8988T (cell line): ENCODE measurements at places on chromosomes 13 and 19.

GRCh38 chr13:107216046-107216755 lies 648.3 kb upstream of the ARGLU1 start:
- DNase-seq = no peak

DNA sequence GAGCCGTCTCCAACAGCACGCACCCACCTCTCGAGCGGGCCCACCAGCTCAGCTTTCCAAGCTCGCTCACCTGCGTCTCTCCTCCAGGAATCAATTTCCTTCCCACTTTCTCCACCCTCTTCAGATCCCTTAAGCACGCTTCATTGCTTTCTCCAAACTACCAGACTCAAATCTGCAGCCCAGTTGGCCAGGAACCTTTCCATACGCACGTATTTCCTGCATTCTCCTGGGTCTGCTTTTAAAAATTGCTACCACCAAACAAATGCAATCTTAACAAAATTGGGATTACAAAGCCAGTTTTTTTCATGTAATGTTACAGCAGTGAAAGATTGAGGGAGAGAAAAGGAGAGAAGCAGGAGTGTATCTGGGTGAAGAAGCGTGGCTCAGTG lies 1.5 kb downstream of the ENOX1 start:
- no peak for DNase-seq

- DNase-seq = no peak
Measured at GRCh38 chr13:32429433-32429909, 1.5 kb upstream of the N4BP2L1 start.

- no peak for DNase-seq
Measured at GRCh38 chr19:32682317-32682716, 6.7 kb downstream of the RGS9BP start.

DNA sequence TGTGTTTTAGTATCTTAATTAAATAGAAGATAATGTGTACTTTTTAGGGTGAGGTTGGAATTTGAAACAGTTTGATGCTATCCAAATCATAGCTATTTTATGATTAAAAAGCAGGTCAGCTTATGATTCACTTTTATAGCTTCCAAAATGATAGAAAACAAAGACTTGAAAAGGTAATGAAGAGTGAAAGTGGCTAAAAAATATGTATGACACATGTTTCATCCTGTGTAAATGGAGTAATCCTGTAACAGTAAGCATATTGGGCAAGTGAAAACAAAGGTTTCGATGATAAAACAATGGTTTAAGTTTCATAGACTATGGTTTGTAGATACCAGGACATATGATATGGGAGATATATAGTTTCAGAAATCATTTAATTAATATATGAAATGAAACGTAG lies 456.2 kb downstream of the PCDH20 start:
- no peak for DNase-seq

GRCh38 chr13:113267642-113268405 lies 29.2 kb upstream of the LAMP1 start:
- DNase-seq = no peak

GRCh38 chr13:37806666-37807065 lies 62.9 kb downstream of the TRPC4 start:
- no peak for DNase-seq

- no peak for DNase-seq
Measured at GRCh38 chr19:2912306-2912705, 11.6 kb downstream of the ZNF57 start.

DNA sequence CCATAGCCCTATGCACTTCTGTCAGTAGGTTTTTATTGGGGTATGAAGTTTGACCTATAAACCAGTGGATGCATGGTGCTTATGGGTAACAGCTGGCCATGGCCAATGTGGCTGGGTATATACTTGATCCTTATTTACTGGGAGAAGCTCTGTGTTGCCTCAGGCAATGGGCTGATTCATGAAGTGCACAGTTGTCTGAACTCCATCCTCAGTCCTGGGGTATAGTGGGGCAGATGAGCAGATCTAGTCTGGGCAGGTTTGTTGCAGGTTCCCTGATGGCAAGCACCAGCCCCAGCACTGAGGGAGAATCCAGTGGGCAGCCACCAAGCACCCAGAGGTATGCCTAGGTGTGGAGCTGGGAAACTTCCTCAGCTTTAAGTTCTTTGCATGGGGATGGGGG lies 274.4 kb downstream of the TDRD3 start:
- no peak for DNase-seq

DNA sequence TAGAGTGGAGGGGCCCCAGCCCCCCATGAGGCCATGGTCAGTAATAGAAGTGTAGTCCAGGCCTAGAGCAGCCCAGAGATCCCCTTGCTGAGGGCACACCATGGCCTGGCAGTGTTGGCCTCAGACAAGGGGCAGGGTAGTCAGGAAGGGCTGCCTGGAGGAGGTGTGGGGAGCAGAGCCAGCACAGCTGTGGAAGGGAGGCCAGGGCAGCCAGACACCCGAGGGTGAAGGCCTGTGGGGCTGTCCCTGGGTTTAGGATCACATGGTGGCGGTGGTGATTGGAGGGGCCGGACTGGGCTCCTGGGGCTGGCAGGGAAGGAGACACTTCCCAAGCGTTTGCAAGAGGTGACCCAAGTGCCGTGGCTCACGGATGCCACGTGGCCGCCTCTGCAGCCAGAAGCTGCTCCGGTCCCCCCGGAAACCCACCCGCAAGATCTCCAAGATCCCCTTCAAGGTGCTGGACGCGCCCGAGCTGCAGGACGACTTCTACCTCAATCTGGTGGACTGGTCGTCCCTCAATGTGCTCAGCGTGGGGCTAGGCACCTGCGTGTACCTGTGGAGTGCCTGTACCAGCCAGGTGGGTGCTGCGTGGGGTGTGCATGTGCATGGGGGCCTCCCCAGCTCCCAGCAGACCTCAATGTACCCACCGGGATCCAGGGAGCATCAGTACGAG lies 11.6 kb upstream of the TEKTIP1 start:
- DNase-seq = no peak
